Bone marrow (tissue), 2 donors: ENCODE measurements at places on chromosomes 11 and 22.

GRCh38 chr11:61297746-61298145 is 2.6 kb upstream of the VWCE start:
- DNase-seq, result no peak

DNA sequence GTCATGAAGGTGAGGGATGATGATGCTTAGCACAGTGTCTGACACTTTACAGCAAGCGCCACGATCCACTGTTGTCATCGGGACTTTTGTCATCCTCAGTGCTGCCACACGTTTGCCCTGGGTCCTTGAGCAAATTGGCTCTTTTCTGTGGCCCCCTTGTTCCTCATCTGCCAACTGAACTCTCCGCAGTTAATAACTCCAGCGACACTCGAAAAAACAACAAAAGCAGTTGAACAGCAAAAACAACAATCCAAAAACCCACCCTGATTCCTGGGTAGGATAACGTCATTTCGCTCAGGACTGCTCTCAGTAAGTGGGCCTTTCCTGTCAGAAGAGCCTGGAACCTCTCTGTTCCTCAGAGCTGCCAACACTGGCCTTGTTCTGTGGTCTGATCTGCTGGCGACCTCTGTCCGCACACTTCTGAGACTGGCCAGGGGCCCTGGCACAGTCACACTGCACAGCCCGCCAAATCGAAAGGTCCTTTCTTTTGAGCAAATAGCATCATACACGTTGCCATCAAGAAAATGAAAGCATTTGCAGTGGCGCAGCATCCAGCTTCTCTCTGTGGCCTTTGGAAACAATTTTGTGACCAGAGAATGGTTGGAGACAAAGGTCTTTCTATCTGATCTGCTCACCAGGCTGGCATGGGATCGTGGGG is 79.9 kb upstream of the SYT13 start:
- no peak for DNase-seq

DNA sequence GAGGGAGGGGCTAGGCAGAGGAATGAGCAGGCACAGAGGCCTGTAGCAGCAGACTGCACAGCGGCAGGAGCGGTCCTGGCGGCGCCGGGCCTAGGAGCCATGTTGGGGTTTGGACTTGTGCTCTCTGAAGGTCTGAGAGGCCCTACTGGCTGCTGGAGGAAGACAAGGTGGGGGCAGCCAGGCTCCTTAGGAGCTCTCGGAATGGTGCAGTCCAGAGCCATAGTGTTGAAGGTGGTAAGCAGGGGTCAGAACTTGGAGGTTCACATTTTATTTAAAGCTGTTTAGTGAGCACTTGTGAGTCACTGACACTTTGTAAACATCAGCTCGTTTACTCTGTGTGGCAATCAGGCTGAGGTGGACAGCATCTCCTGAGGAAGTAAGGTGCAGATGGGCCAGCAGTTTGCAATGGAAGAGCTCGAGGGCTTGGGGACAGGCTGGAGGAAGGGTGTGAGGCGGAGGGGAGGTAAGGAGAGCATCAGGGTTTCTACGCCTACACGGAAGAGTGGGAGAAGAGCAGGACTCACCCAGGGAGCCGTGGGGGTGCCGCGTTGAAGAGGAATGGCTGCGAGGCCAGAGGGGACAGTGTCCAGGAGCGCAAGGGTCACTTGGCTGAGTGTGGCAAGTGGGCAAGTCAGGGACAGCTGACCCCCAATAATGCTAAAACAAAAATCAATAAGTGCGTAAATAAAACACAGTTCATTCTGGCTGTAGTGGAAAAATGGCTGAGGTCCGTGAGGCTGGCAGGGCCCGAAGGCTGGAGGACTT is 10.0 kb upstream of the TMEM191C start:
- no peak for DNase-seq

- no peak for DNase-seq
Observed at GRCh38 chr11:61923166-61924063, 6.0 kb upstream of the RAB3IL1 start.

DNA sequence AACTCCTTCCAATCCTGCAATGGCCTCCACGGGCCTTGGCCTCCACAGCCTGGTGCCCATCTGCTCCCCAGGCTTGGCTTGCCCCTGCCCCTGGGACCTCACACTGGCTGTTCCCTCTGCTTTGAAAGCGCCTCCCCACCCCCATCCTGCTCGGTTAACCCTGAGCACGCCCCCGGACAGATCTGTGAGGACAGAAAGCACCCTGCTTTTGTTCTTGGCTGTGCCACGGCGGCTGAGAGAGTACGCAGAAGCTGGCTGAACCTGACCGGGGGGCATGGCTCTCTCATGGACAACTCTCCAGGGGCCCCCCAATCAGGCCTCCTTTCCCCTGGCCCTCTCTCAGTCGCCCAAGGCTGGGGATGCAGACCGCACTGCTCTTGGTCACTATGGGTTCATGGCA is 20.2 kb upstream of the RASL10A start:
- DNase-seq, result no peak

GRCh38 chr11:94046796-94047195 is 25.6 kb downstream of the HEPHL1 start:
- no peak for DNase-seq

DNA sequence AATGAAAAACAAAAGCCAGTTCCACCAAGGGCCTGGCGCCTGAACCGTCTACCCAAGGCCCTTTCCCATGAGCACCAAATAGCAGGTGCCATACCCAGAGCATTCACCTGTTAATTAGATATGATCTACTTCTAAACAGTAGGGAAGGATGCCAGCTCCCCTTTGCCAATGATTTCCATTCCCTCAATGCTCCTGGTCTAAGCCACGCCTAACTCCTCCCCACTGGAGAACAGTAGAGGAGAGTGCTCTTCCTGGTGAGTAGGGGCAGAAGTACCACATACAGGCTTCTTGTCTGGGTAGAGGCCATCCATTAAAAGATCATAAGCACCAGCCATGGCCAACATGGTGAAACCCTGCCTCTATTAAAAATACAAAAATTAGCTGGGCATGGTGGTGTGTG is 40.7 kb downstream of the PACSIN2 start:
- DNase-seq, result no peak

DNA sequence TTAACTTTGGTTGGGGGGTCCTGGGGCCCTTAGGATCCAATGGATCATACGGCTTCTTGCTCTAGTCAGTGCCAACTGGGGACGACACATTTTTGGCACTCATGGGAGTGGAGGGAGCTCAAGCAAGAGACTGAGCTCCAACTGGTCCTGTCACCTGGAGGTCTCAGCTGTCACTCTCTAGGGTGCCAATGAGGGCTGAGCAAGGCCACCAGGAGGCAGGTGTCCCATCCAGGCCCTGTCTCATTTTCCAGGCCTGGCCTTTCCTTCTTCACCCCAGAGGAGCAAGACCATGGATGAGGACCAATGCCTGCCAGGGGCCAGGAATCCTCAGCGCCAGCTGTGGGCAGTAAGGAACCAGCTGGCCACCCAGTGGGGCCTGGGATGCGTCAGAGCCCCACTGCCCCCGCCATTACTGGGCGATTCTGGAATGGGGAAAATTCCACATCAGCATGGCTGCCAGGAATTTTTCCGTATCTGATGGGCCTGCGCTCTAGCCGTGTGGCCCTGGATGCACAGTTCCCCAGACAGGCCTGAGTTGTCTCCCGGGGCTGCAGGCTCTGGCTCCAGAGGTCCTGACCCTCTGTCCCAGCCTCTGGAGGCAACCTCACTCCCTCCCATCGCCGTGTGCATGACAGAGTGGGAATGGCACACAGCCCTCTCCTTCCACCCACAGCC is 669 bp upstream of the GAL3ST1 start:
- DNase-seq, result no peak

GRCh38 chr22:39259666-39260065 is 14.9 kb upstream of the PDGFB start:
- no peak for DNase-seq

GRCh38 chr11:110339456-110340250 is 43.2 kb upstream of the RDX start:
- DNase-seq, result no peak

- no peak for DNase-seq
Observed at GRCh38 chr11:11806074-11806473, 35.7 kb upstream of the USP47 start.

GRCh38 chr11:23252426-23252825 is 392.2 kb upstream of the CCDC179 start:
- DNase-seq, result no peak

DNA sequence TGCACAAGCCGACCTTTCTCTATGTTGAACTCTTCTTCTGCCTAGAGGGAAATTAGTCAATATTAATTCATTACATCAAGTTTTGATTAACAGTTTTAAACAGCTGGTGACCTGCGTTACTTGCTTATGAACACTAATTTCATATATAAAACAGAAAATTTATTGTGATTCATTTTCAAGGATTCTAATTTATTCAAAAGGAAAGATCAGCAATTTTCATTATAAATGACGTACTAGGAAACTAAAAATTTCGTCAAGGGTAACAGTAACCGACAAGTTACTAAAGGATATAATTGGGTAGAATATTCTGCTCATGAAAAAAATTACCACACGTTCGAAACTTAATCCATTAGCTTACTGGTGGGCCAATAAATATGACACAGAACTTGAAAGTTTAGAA is 15.3 kb downstream of the ATP6V1E1 start:
- no peak for DNase-seq

GRCh38 chr11:111939836-111940604 is 2.9 kb downstream of the DIXDC1 start:
- DNase-seq, result no peak

DNA sequence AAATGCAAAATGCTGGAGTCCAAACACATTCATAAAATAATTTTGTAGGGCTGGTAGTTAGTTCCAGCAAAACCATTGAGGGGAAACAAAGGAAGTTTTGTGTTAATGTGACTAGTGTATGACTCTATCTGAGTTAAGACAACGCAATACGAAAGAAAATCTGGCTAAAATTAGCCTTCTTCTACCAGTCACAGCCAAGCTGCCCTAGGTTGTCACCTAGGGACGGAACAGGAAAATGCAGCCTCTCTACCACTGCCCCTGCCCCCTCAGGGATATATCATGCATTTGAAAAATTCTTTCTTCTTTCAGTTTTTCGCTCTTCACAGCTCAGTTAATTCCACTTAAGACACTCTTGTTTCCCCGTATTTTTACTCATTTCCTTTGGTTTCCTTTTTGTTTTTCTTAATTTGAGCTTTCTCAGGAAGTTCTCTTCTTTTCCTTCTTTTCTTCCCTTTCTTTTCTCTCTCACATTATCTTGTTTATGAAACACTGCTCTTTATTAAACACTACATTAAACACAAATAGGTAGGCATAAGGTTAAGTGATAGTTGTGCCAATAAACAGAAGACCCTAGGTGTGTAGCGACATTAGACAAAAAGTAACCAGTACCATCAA is 30.6 kb downstream of the KIRREL3 start:
- no peak for DNase-seq

DNA sequence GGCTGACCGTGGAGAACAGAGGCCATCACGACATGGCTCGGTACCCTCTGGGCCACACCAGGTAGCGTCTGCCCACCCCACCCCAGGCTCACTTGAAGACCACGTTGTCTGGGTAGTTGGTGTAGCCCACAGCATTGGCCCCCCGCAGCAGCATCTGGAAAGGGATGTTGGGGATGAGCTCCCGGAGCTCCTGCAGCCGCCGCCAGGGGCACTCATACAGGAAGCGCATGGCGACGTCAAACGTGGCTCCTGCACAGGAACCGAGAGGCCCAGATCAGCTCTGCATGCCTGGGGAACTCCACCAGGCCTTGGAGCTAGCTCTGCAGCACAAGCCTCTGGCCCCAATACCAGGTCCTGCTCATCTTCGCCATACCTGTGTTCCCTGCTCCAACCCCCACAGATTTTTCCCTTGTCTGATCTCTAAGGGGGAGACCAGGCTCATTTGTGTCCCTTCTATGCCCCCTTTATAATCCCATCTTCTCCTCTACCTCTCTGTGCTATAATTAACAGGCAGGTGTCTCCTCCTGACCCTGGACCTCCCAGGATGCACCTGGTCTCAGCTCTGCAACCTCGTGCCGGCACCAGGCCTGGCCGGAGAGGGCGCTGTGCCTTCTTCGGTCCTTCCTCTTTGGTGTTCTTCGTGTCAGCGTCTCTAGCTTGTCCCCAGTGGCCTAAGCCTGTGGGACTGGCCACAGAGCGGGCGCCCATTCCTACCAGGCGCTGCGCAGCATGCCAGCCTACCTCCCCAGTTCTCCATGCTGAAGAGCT is 5.0 kb upstream of the LRFN4 start:
- DNase-seq, result no peak

GRCh38 chr11:8871171-8871775 is 39.7 kb upstream of the AKIP1 start:
- DNase-seq, result no peak

GRCh38 chr11:130456286-130456685 is 7.8 kb downstream of the ADAMTS15 start:
- no peak for DNase-seq

DNA sequence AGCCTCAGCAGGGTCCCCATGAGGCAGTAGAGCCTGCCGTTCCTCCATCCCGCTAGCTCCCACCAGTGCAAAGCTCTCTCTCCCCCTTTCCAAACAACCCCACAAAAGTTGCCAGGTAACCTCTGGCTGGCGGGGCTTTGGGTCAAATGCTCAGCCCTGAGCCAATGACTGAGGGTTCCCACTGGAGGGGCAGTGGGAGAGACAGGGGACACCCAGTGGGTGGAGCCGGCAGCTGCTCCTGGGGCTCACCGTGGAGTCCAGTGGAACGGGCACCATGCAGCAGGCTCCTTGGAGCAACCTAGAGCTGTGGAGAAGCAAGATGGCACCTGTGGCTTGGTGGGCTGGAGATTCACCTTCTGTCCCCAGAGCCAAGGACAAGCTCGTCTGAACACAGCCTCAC is 25.0 kb upstream of the PPARA start:
- DNase-seq, result no peak

- no peak for DNase-seq
Observed at GRCh38 chr11:94678236-94678635, 89.9 kb upstream of the AMOTL1 start.

GRCh38 chr11:86214710-86215109 is 29.8 kb upstream of the EED start:
- no peak for DNase-seq

- peak; percentile 66 for DNase-seq
Observed at GRCh38 chr22:44309137-44309536, 3.6 kb downstream of the SHISAL1 start.
